Articular chondrocyte of knee joint (primary cell): ENCODE measurements at places on chromosomes 11 and 22. TPM values are rescaled to one million over a fixed set of nuclear protein-coding genes. Genes with fewer than 3 reads are reported as not detected.

IFITM10 gene
- total RNA-seq: 5.5 and 9.5 TPM in 2 replicates

ZNF280B gene
- 1.5 and 1.6 TPM in 2 replicates for total RNA-seq

CNGA4 gene
- total RNA-seq: 0.13 TPM in 1 of 2 replicates, not detected in the other

DBX1 gene
- total RNA-seq: not detected in 2 replicates

P2RY6 gene
- total RNA-seq: 12.2 and 17.6 TPM in 2 replicates

OR52I2 gene
- not detected in 2 replicates for total RNA-seq
